Stimulated activated CD4-positive, alpha-beta T cell treated with anti-CD3 and anti-CD28 coated beads, Interleukin-15, amount 100 ng/mL, for 24 hours (primary cell): ENCODE measurements at places on chromosomes 16 and 17.

- DNase-seq = no peak
Measured at GRCh38 chr16:59212492-59213024, 478.4 kb upstream of the GOT2 start.

DNA sequence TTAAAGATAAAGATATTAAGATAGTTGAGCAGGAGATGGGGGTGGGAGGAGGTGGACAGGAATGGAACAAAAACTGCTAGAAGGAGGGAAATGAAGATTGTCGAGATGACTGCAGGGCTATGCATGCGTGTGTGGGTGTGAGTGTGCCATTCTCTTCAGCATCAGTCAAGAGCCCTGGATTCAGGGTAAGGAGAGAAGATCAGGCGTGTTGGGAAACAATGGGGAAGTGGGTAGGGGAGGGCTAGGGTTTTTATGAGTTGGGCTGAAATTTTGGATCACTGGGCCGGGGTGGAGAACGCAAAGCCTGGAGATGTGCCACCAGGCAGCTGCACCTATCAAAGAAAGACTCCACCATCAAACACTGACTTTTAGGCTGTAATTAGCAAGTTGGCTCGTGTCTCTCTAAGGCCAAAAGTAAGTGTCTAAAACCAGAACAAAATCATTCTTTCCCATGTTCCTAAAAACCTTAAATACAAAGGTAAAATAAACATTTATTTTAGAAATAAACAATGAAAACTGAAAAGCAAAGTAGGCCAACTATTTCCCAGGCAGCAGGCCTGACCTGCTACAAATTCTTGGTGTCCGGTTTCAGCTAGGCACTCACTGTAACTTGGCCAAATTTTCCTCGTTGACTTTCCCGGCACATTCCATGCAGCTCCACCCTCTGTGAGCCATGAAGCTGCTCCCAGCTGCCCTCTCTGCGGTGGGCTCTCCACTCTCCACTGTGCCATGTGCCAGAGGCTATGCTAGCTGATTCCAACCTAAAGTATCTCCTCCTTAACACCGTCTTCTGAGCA is 4.2 kb downstream of the CDRT4 start:
- no peak for DNase-seq

GRCh38 chr17:66667491-66668030 is 167.4 kb upstream of the CACNG5 start:
- DNase-seq = peak; percentile 78

- no peak for DNase-seq
Measured at GRCh38 chr17:56700919-56701420, 107.5 kb downstream of the NOG start.

DNA sequence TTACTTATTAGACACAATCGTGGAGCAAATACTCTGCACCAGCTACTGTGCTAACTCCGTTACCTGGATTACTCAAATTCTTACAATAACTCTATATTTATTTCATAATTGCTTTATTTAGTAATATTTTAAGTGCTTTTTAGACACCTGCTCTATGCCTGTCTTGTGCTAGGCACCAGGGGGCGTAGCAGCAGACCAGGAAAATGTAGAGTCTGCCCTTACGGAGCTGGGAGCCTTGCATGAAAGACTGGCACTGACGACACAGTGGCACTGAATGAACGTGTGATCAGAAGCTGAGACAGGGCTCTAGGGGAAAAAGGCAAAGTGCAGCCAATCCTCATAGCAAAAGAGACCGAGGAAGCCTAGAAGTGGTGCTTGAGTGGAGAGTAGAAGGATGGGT is 486.5 kb downstream of the CDH13 start:
- DNase-seq = peak; percentile 19

- no peak for DNase-seq
Measured at GRCh38 chr16:13528691-13529090, 391.3 kb upstream of the ERCC4 start.

DNA sequence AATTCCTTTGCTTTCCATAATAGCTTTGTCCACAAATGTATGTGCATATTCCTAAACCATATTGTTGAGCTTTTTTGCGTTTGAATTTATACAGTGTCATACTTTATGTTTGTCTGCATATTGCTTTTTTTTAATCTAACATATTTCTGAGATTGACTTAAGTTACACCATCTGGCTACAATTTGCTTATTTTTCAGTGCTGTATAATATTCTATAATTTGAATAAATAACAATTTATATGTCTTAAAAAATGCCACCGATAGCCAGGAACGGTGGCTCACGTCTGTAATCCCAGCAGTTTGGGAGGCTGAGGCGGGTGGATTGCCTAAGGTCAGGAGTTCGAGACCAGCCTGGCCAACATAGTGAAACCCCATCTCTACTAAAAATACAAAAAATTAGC is 1.5 kb upstream of the PIMREG start:
- no peak for DNase-seq

GRCh38 chr17:48612854-48613691 is 2.0 kb downstream of the HOXB8 start:
- peak; percentile 64 for DNase-seq

- DNase-seq = no peak
Measured at GRCh38 chr16:1631931-1632637, 19.9 kb downstream of the CRAMP1 start.

DNA sequence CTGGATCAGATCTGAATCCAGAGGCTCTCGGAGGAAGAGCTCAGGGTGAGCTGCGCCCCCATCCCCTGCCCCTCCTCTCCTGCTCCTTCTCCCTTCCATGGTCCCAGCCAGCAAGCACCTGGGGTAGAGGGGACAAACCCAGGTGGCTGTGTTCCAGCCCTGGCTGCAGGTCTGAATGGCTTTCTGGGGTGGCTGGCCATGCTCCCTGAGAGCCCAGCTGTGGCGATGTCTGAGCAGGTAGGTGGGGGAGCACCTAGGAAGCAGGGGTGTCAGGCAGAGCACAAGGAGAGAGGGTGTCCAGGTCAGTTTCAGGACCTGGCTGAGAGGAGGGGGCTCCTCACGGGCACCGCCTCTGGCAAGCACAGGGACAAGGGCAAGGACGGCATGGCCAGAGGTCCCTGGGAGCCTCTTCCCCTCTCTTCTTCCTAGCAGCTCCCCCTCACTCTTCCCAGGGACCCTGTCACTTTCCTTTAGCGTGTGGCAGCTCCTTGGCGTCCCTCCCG is 310.0 kb downstream of the SEC14L1 start:
- peak; percentile 34 for DNase-seq

- no peak for DNase-seq
Measured at GRCh38 chr17:10251212-10251948, 53.0 kb upstream of the GAS7 start.

DNA sequence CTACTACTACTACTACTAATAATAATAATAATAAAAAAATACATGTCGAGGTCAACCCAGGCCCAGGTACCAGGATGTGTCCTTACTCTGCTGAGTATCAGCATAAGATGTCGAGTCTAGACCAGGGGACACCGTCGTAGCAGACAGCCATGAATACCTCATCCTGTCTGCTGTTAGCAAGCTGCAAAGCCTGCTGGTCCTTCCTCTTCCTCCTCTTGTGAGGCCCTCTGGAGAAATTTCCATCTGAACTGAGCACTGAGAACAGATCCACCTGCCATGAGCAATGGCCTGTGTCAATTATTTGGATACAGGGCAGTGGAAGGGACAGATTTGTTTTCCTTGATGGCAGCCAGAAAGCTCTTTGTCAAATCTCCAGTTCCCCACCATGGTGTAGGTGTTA is 168.5 kb downstream of the XYLT1 start:
- no peak for DNase-seq

GRCh38 chr16:4913130-4913773 is 23.7 kb downstream of the PPL start:
- no peak for DNase-seq

DNA sequence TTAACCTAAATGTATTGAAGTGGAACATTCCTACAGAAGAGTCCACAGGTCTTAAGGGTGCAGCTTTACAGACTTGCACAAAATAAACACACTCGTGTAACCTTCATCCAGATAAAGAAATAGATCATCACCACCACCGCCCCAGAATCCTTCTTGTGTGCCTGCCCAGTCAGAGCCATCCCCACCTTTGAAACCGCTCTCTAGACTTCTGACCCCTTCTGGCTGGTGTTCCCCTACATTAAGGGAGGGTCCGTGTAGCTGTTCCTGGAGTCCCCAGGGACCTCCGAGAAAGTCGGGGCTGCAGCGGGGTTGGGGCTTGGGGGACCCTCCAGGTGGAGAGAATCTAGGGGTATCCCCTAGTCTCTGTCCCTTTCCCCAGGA is 9.4 kb downstream of the TBX4 start:
- DNase-seq = no peak

DNA sequence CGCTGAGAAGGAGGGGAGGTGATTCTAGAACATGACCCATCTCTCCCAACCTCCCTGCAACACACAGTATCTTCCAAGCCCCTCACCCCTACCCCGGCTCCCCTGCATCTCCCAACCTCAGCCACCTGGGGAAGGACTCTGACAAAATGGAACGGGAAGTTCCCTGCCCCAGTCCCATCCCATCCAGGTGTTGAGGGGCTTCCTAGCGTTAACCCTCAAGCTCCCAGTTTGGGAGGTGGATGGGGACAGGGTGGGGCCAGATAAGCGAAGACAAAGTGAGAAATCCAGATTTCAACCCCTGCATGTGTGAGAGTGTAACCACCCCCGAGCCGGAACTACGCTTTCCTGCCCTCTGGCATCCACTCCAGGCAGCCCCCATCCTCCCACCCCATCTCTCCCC is 1.8 kb downstream of the ZSCAN10 start:
- no peak for DNase-seq

DNA sequence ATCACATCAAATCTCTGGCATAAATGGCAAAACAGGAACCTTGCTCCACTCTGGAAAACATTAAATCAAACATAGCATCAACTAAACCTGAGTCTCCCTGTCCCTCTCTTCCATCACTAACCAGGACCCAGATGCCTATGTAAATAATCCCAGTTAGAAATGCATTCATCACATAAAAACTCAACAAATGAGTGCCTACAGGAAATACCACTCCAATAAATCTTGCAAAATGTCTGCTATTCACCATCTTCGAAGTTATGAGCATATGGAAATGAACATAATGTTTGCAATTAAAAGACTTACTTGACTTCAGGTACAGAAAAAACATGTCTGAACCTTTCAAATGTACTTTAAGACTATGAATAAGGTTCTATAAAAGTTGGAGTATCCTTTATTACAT is 425.0 kb downstream of the CDH11 start:
- DNase-seq = no peak

- DNase-seq = no peak
Measured at GRCh38 chr16:53625221-53625620, 78.4 kb downstream of the RPGRIP1L start.

- no peak for DNase-seq
Measured at GRCh38 chr16:70703041-70703834, 17.4 kb upstream of the MTSS2 start.

GRCh38 chr17:34252444-34253138 is 2.5 kb upstream of the CCL2 start:
- no peak for DNase-seq

GRCh38 chr16:89453501-89454321 is 36.6 kb downstream of the ANKRD11 start:
- no peak for DNase-seq

GRCh38 chr17:74677558-74678466 is 34.9 kb downstream of the CD300LF start:
- DNase-seq = no peak

- no peak for DNase-seq
Measured at GRCh38 chr16:57514791-57515600, 21.4 kb downstream of the CCDC102A start.

GRCh38 chr17:81646869-81647600 is 9.3 kb downstream of the PDE6G start:
- no peak for DNase-seq

DNA sequence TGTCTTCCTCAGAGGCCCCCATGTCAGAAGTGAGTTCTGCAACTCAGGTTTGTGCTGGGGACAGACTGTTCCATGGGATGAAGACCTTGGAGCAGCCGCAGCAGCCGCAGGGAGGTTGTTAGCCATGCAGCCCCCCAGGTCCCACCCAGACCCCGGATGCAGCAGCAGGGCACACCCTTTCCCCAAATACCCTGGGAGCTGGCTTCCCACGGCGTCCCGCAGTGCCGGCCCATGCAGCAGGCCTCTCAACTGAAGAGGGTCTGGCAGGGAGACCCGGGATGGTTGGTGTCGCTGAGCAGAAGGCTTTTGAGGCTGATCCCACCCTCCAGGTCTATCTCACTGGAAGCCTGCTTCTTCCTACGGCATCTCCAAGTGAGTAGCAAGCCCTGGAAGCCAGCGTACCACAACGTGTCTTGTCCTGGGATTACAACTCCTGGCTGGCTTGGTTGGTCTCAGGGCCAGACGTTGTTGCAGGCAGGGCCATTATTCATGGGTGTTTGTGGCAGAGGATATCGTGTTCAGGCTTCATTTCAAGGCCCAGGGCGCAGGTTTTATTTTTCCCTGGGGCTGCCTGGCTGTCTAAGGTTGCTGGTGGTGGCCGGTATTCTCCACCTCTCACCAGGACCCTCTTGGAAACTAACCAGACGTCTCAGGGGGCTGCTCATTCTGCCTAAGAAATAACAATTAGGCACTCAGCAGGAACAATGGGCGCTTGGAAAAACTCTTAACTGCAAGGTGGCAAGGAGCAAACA is 223.2 kb downstream of the C16orf95 start:
- DNase-seq = no peak

DNA sequence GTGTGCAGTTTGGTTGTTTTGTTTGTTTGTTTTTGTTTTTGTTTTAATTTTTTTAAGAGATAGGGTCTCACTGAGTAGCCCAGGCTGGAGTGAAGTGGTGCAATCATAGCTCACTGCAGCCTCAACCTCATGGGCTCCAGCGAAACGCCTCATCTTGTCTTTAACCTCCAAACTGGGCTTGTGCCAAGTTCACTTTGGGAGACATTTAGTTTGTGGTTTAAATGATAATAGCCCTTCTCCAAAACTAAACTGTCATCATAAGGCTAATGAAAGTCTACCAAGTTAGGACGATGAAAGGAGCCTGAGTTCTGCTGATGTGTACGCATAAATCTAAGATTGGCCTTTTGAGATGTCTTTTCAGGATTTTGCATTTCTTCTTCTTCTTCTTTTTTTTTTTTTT is 6.5 kb upstream of the CARD14 start:
- no peak for DNase-seq

- DNase-seq = no peak
Measured at GRCh38 chr16:75252946-75253911, 1.8 kb upstream of the BCAR1 start.

DNA sequence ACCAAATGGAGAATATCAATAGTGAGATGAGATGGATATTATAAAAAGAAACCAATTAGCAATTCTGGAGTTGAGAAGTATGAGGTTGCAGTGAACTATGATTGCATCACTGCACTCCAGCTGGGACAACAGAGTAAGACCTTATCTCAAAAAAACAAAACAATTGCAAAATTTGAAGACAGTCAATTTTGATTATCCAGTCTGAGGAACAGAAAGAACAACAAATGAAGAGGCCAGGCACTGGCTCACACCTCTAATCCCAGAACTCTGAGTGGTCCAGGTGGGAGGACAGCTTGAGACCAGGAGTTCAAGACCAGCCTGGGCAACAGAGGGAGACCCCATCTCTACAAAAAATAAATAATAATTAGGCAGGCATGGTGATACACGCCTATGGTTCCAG is 35.0 kb downstream of the USP32 start:
- no peak for DNase-seq

GRCh38 chr17:16919663-16920627 is 52.0 kb downstream of the TNFRSF13B start:
- DNase-seq = no peak

GRCh38 chr17:71909155-71909554 is 211.7 kb upstream of the SOX9 start:
- no peak for DNase-seq
